H1 (cell line): ENCODE measurements at places on chromosomes 4 and X. TPM values are rescaled to one million over a fixed set of nuclear protein-coding genes. Genes with fewer than 3 reads are reported as not detected.

Gene SSX4
- 0.32 TPM in 1 of 2 replicates, not detected in the other for total RNA-seq

Gene MAGEE2
- not detected in 2 replicates for total RNA-seq

Gene ZXDA
- not detected in 2 replicates for total RNA-seq

Gene HAND2
- not detected in 2 replicates for total RNA-seq

Gene OCIAD1
- total RNA-seq, result 156 and 163 TPM in 2 replicates

Gene SPANXC
- not detected in 2 replicates for total RNA-seq

Gene GPR173
- total RNA-seq, result 5.8 and 7.0 TPM in 2 replicates
